Astrocyte (in vitro differentiated cells and primary cell): ENCODE measurements at places on chromosomes 3 and 15.
A peak's percentile ranks its signal among the peaks of the same experiment; 100 is the strongest.

- DNase-seq: no peak
Measured at GRCh38 chr3:40550167-40550566, 25.4 kb downstream of the ZNF621 start.

DNA sequence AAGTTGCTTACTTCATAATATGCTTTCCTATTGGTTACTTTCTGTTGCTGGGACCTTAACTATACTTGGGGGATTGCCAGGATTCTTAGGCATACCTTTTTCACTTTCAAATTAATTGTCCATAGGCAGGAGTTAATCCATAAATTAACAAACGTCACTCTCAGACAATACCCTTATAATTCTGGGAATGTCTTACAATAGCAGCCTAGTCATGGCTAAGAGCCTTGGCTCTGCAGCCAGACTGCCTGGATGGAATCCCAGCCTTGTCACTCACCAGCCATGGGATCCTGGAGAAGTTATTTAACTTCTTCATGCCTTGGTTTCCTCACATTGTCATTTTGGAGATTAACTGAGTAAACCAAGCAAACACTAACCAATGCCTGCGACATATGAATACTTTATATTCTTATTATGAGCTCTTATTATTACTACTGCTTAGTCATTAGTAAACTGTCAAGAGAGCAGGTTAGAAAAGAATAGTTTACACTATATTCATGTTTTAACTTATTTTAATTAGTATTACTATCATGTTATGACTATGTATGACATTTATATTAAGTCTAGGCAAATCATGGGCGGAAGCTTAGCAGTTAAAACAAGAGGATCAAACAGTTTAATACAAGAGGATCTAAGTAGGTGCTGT is 29.0 kb downstream of the GYG1 start:
- peak; percentile 77 for DNase-seq

GRCh38 chr3:160986069-160986468 is 119.1 kb downstream of the B3GALNT1 start:
- no peak for DNase-seq

- no peak for DNase-seq
Measured at GRCh38 chr3:119319311-119319710, 25.1 kb downstream of the ARHGAP31 start.

- DNase-seq: peak; percentile 46
Measured at GRCh38 chr3:39065197-39065596, 13.4 kb downstream of the WDR48 start.

GRCh38 chr15:96020133-96020532 is 310.4 kb upstream of the NR2F2 start:
- DNase-seq: no peak

DNA sequence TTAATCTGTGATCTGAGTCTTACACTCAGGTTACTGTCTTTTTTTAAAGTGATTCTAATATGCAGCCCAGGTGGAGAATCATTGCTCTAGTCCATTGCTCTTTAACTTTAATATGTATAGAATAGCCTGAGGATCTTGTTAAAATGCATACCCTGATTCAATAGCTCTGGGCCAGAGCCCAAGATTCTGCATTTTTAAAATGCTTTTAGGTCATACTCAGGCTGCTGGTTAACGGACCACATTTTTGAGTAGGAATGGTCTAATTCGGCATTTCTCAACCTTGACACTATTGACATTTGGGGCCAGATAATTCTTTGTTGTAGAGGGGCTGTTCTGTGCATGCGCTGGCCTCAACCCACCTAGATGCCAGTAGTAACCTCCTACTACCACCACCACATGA is 20.9 kb upstream of the FSTL1 start:
- DNase-seq: peak; percentile 77

GRCh38 chr3:48194446-48195071 is 6.3 kb upstream of the CDC25A start:
- peak; percentile 24 for DNase-seq

- no peak for DNase-seq
Measured at GRCh38 chr15:45653702-45654424, 19.0 kb downstream of the SQOR start.

GRCh38 chr3:142943870-142944269 is 19.6 kb downstream of the PAQR9 start:
- DNase-seq: no peak

- DNase-seq: no peak
Measured at GRCh38 chr3:62405135-62405534, 31.8 kb upstream of the FEZF2 start.

DNA sequence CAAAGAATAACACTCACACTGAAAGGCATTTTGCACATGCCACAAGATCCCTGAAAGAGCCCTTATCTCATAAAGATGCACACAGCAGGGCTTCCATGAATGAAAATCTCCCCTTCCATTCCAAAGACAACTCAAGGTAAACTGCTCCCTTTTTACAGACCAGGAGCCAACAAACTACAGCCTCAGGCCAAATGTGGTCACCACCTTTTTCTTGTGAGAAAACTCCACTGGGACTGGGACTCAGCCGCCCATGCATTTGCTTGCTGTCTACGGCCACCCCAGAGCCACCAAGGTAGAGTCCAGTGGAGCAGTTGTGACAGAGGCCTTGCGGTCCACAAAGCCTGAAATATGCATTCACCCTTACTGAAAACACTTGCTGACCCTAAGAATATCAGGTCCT is 334.8 kb downstream of the OCA2 start:
- no peak for DNase-seq
